ENCODE measurements at places on chromosomes 5 and 9. TPM values are rescaled to one million over a fixed set of nuclear protein-coding genes. Genes with fewer than 3 reads are reported as not detected.

DNA sequence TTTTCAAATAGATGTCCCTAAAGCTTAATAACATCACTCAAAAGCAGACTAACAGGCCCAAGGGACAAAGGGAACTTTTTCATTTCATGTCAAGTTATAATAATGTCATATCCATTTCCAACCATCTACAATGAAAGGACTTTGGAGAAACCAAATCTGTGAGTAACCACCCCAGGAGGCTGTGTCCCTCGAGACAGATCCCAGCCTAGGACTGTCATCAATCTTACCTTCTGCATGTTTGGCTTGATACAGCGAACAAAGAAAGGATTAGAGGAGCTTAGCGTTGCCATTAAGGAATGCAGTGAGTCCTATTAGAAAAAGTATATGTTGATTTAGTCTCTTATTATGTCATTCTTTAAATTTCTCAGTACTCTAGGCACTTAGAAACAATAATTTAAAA is 137.8 kb upstream of the RETREG1 start:
- no peak for DNase-seq

GRCh38 chr5:179839328-179840256 is 18.9 kb downstream of the SQSTM1 start:
- DNase-seq = no peak

The PRRX2 gene
- total RNA-seq = 10.4 TPM

The BTNL3 gene
- total RNA-seq = not detected

GRCh38 chr5:95084757-95085156 is 200.1 kb downstream of the MCTP1 start:
- no peak for DNase-seq

- DNase-seq = peak; percentile 47
These were observed 76.1 kb downstream of the SHB start for GRCh38 chr9:37992924-37993349.

GRCh38 chr9:117938896-117939295 is 234.7 kb downstream of the TLR4 start:
- DNase-seq = no peak

DNA sequence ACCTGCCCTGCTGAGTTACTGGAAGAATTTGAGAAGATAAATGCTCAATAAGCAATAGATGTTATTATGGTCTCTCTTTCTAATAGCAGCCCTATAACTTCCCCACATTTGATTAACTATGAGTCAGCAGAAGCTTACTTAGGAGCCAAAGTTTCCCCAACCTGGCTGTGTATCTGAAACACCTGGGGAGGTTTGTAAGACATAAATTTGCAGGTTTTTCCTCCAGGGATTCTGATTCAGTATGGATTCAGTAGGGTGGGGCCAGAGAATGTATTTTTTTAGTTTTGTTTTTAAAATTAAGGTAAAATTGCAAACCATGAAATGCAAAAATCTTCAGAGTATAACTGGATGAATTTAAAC is 44.9 kb upstream of the GNPDA1 start:
- DNase-seq = no peak

DNA sequence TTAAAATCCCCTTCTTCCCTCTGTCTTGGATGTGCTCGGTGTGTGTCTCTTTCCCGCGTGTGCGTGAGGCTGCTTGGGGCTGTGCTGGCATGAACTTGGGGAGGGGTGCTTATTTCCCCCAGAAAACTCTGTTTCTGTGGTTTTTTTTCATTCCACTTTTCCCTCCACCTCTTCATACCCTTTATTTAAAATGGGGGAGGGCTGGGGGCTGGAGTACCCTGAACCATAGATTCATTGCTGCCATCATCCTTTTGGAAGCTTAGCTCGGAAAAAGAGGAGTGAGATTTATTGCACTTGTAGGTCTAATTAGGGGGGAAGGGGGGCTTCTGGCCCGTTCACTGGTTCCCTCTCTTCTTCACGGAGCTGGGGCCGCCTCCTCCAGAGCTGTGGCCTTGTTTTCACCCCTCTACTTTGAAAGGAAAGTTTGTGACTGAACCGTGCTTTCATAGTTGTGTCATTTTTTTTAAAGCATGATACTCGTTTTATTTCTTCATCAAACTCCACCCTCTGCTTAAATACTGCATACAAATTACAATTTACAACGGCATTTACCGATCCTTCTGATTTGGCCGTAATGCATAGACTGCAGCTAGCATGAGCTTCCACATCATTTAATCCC is 2.9 kb downstream of the NR2F1 start:
- no peak for DNase-seq

GRCh38 chr5:146745931-146746577 is 132.5 kb downstream of the PPP2R2B start:
- no peak for DNase-seq

GRCh38 chr9:89421595-89421994 is 76.3 kb downstream of the SEMA4D start:
- no peak for DNase-seq

GRCh38 chr9:116644091-116644688 is 42.9 kb upstream of the TRIM32 start:
- no peak for DNase-seq

GRCh38 chr9:98644011-98644410 is 64.7 kb downstream of the GABBR2 start:
- no peak for DNase-seq

- DNase-seq = peak; percentile 34
These were observed 834.1 kb upstream of the C9orf72 start for GRCh38 chr9:28407351-28407750.

- peak; percentile 95 for DNase-seq
These were observed 50.4 kb upstream of the SYNPO start for GRCh38 chr5:150589862-150590601.

The PCDHGA5 gene
- 1.9 TPM for total RNA-seq

The GPR150 gene
- not detected for total RNA-seq

DNA sequence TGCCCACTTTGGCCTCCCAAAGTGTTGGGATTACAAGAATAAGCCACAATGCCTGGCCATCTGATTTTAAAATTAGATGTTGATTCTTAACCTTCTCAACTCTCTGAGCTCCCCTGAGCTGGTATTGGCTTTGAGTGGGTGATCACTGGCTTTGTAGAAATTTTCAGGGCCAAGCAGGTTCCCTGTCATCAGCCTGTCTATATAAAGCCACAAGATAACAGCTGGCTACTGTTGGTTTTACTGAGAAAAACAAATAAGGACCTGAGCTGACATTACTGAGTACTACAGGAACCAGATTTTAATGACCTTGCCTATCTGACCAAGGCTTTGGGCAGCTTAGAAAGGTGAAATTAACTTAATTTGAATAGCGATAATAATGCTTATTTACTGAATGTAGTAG is 153.6 kb downstream of the MSX2 start:
- no peak for DNase-seq

The GDF9 gene
- total RNA-seq = 1.9 TPM

DNA sequence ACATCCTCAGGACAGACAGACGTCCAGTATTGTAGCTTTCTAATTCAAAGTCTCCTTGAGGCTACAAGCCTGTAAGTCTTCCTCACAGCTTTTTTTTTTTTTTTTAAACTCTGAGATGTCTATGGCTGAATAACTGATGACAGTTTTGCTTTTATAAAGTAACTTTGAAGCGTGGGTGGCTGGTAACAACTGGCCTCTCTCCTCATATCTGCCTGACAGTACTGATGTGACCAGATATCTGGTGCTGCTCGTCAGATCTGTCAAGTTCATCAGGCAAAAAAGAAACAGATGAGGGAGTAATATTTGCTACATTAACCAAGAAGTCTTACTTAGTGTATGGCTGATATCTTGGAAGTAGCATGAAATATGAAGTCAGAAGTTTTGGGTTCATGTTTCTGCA is 72.6 kb downstream of the GDNF start:
- no peak for DNase-seq

DNA sequence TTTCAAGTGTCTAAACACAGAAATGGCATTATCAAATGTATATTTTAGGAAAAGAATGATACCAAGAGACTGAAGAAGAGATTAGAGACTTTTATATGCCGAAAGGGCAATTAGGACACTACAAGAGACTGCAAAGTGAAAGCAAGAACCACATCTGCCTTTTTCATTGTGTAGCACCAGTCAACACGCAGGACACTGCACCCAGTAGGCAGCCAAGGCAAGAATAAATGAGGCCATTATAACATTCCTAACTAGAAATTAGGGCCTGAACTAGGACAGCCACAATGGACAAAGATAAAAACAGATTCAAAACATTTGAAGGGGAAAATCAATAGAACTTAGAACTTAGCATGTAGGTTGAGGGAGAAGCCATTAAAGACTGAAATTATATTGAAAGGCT is 10.8 kb downstream of the CETN3 start:
- DNase-seq = no peak

The PCDHGA4 gene
- 6.0 TPM for total RNA-seq

- DNase-seq = no peak
These were observed 57.4 kb downstream of the GOLPH3 start for GRCh38 chr5:32116574-32117313.

- no peak for DNase-seq
These were observed 28.7 kb downstream of the LARP1 start for GRCh38 chr5:154783774-154784460.

DNA sequence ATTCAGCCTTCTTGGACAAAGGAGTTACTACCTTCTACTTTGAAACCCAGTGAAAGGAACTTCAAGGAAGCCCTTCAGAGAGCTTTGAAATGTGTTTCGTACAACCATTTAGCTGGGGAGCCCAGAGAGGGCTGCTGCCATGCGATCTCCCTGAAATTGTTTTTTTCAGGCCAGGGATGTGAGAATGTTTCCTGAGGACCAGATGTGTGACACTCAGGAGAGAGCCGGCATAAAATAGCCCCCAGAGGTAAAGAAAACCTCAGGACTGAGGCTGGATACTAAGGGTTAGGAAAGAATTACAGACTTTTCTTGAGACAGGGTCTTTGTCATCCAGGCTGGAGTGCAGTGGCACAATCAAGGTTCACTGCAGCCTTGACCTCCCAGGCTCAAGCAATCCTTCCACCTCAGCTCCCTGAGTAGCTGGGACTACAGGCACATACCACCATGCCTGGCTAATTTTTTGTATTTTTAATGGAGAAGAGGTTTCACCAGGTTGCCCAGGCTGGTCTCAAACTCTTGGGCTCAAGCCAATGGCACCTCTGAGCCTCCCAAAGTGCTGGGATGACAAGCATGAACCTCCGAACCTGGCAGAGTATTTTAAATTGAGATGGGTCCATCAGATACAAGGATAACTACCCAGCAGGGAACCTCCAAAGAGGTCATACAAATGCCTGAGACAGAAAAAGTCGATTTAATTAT is 8.4 kb downstream of the RPL37 start:
- DNase-seq = no peak

GRCh38 chr5:178547753-178548415 is 42.3 kb downstream of the COL23A1 start:
- DNase-seq = no peak

The RXRA gene
- 15.9 TPM for total RNA-seq

DNA sequence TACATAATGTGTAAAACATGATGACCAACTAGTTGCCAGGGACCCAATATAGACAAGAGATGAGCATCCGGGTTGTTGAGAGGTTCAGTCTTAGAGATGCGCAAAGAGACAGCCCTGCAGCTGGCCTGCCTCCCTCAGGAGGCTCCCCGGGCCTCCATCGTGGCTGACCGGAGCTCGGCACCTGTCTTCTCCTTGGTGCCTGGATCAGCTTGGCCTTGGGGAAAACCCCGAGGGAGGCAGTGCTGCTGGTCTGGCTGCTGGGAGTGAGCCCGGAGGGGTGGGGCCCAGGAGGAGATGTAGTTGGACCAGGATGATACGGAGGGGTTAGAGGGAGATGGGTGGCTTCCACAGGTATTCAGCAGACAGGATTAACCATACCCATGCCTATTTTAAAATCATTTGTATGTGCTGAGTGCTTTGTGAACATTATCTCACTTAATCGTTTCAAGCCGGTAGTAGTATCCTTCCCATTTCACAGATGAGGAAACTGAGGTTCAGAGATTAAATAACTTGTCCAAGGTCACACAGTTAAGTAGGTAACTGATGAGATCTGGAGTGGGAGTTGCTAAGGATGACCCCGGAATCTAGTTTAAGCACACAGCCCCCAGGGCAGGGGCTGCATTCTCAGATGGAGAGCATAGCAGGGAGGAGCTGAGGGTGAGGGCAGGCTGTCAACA is 173.8 kb downstream of the COL23A1 start:
- DNase-seq = no peak
